Right lobe of liver (tissue), 6 donors: ENCODE measurements at places on chromosomes 5 and 9.

GRCh38 chr9:99822109-99822805 is 572 bp downstream of the NR4A3 start:
- peak; percentile 35 for DNase-seq

- no peak for DNase-seq
These were observed 81.6 kb downstream of the RGS7BP start for GRCh38 chr5:64587370-64587769.

GRCh38 chr5:59169081-59169767 is 586.3 kb downstream of the RAB3C start:
- DNase-seq: no peak

DNA sequence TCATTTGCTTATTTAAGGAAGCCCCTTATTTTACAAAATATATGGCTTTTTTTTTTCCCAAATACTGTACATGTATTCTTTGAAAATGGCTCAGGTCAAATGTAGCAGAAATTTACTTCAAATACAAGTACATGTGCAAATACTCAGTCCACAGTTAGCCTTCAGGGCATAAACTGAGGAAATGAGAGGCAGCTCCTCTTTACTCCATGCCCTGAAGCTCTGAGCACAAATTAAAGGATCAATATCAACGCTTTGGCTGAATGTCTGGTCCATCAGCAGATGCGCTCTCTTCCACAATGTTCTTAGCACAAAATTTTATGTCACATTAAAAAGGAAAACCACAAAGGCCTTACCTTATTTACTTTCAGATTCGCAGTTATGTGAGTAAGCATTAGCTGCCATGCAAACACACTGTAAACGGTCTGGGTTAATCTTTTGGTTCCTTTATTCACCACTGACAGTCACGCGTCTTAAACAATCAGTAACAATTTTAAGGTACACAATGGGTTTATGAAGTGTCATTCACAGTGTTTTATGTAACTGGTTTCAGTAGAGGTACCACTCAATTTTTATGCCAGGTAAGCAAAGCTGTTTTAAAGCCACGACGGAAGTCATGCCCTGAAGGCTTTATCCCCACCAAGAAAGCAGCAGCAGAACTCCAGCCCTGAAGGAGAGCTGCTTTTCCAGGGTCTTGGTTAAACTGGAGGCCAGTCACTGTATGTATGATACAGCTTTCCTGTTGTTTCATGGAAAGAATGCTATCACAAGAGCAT is 103.4 kb downstream of the OTULIN start:
- DNase-seq: no peak

- peak; percentile 13 for DNase-seq
These were observed 87.0 kb downstream of the ADAMTS2 start for GRCh38 chr5:179258001-179258921.
